Coronary artery (tissue), 2 donors: ENCODE measurements at places on chromosomes 7 and 10.

GRCh38 chr7:78703391-78703790 lies 750.1 kb downstream of the MAGI2 start:
- DNase-seq: no peak

DNA sequence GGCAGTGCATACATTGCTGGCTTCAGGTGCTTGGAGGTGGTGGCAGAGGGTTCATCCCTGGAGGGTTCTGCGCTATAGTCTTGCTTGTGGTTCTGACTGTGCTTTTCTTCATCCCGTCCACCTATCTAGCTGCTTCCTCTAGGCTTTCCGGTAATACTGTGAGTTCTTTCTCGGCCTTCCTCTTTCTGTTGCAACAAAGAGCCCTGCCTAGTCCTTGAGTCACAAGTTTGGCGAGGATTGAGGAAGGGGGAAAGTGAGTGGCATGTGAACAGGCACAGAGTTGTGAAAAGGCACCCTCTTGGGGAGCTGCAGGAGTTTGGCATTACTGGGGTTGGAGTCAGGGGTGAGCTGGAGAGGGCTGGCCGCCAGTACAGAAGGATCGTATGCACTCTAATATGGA lies 123.0 kb downstream of the SH2D4B start:
- no peak for DNase-seq

GRCh38 chr10:934746-935406 lies 3.4 kb upstream of the LARP4B start:
- no peak for DNase-seq

DNA sequence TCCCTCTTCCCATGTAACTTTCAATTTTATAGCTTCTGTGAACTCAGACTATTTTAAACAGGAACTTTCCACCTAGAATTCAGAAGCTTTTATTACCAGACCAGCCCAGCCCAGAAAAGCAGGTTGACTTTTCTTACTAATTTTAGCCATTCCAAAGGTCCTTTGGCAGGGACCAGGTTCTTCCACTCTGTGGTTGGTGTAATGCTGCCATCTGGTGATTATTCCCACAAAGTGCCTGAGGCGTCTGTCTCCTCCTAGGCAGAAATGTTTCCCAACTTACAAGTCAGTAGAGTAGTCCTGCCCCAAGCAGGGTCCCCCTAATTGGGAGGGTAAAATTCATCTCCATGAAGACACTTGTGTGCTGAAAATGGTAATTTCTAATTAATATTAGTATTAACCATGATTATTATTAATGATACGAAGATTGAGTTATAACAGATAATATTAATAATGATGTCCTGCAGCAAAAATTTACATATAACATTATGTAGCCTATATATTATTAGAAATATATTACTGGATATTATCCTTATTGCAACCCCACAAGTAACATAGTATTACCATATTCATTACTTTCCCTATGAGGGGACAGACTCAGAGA lies 53.0 kb upstream of the PPP1R17 start:
- no peak for DNase-seq

- DNase-seq: no peak
Measured at GRCh38 chr10:130282492-130283218, 146.5 kb downstream of the GLRX3 start.

DNA sequence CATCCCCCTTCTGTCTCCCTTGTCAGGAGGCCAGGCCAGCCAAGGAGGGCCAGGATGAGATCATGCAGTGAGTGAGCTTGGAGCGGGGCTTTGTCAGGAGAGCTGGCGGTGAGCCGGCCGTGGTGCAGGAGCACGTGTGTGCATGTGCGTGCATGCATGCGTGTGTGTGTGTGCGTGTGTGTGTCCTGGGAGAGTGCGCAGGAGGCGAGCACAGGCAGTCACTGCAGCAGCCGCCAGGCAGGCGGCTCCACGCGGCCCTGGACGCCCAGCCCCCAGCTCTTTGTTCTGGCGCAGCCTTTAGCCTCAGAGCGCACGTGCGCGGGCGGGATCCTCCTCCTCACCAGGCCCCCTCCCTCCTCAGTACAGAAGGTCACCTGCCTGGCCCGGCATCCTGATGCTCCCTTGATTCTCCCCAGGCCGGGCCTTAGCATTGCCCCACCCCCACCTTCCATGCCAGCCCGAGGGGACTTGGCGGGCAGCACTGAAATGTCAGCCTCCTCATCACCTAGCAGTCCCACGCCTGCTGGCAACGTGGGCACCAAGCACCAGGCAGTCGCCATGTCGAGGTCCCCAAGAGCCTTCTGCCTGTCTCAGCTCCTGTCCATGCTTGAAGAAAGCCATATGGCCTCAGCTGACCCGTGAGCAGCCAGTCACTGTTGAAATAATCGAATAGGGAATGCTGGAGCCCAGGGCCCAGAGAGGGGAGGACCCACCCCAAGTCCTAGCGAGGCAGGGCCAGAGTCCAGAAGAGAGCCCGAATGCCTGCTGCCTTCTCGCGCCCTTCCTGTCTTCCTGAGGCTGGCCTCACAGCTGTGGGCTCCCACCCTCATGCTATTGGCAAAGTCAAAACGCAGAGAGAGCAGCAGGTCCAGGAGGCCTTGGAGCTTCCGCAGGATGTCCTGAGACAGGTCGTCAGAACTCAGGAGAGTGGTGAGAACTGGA lies 125.9 kb upstream of the PPIF start:
- no peak for DNase-seq

DNA sequence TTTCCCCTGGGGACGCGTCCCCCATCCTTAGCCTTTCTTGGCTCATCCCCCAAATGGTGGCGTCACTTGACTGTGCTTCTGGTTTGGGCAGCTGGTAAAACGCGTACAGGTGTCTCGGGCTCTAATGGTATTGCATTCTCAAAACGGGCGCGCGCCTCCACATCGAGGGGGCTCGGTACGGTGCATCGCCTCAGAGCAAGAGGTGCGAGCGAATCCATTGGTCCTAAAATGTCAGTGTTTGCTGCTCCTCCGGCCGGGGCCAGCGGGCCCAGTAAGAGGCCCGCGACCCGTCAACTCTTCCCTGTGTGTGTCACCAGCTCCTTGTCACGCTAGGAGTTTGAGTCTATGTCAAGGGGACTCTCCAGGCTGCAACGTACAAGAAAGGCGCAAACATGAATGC lies 90.6 kb upstream of the SH2B2 start:
- no peak for DNase-seq

DNA sequence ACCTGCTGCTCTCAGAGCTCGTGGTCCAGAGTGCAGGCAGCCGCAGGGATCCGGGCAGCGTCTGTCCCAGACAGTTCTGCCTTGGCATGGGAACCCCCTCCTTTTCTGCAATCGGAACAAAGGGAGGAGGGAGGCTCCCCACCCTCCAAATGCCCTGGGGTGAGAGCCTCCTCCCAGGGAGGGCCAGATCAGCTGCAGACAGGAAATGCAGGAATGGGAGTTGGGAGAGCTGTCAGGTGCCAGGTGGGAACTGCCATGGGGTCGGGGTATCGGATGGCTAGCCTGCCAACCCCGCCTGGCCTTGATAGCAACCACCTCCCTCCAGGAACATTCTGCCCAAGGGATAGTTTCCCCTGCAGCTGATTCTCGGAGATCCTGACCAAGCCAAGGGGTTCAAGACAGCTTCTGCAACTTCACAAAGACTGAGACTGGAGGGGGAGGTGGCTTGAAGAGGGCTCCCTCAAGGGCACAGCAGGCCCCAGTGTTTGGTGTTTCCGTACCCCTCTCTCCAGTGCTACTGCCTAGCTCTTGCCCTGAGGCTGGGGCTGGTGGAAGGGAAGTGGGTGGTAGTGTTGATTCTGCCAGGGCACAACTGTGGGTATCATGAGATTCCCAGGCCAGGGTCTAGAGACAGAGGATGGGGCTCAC lies at the start of gene CALML5:
CALML5 (minus strand) TSS at position 78 of the 648 bp plus-strand sequence. CDS start 132 bp downstream, outside the sequence.
- DNase-seq: peak; percentile 61

DNA sequence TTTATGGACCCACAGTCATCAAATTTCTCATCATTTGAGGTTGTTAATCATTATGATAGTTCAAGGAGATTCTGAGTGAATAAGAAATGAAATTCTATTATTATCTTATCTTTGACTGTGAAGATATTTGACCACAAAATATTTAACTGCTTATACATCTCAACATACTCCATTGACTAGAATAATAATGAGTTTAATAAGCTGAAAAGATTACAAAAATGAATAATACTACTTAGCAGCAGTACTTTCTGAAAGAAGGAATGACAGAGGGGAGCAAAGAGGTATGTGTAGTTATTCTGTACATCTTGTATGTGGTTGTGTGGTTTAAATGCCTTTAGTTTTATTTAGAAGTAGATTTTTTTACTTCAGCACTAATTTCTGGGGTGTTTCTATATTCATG lies 214.2 kb downstream of the PRKG1 start:
- no peak for DNase-seq

DNA sequence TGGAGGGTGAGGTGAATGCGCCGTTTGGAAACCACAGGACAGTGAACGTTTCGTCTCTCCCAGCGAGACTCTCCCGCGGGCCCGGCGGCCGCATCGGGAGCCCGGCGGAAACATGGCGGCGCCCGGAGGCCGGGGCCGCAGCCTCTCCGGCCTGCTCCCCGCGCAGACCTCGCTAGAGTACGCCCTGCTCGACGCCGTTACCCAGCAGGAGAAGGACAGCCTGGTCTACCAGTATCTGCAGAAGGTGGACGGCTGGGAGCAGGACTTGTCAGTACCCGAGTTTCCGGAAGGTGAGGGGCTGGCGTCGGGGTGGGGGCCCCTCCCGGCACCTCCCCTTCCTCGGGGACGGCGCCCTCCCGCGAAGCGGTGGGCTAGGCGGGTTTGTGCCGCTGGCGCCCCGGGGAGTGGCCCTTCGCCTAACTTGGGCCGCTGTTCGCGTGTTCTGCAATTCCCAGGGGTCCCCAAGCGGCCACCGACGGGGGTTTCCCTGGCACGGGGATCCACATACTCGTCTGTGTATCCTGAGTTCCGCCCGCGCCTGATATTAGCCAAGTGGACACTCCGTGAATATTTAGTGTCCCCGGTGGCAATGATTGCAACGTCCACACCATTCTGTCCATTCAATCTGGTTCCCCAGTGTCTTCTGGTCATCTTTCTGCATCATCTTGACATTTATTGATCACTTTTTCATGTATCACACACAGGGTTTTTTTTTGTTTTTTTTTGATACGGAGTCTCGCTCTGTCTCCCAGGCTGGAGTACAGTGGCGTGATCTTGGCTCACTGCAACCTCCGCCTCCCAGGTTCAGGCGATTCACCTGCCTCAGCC lies 514 bp downstream of the NHLRC2 start:
- DNase-seq: peak; percentile 71

DNA sequence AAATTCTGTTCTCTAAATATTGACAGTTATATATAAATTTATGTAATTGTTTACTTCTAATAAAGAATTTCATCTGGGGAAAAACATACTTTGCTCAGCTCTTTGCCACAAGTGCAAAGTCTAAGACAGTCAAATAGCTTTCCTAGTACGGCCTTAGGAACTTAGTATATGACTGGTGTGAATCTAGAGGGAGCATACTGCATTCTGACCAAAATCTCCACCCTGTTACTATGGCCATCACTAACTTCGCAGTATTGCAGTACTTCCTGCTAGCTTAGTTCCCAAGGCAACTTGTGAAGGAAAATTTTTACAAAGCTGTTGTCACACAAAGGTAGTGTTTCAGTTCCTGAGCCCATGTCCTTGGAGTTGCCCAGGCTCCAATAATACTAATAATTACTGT lies 181.5 kb downstream of the CFTR start:
- DNase-seq: no peak

DNA sequence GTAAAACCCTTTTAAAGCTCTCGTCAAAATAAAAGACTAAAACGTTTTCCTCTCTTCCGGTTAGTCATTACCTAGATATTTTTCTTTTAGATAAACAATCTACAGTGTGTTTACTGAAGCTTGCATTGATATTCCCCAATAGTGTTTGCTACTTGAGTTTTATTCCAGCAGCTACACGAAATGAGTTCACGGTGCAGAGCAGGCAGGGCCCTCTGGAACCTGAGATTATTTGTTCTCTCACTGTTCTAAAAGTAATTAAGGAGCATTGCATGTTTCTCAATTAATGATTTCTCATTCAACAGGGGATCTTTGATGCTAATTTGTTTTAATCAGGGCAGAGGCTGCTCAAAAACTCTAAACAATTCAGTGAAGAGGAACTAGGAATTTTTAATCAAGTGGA lies 319.7 kb downstream of the GFRA1 start:
- DNase-seq: no peak

DNA sequence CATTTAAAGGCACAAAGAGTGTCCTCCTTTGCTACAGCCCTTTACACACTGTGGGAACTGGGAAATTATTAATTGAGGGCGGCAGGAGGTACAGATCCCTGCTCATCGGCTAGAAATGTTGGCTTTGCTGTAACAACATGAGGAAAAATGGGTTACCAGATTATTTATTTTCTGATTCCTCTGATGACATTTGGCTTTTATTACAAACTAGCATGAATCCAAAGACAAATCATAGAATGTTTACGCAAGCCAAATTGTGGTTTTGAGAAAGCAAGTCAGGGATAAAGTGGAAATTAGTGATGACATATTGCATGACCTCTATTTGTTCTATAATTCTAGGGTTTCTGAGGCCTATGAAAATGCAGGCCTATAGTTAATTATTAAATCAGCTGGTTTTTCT lies 126.1 kb upstream of the TMEM196 start:
- no peak for DNase-seq

GRCh38 chr7:150451833-150452461 lies 1.5 kb downstream of the GIMAP8 start:
- DNase-seq: no peak

- no peak for DNase-seq
Measured at GRCh38 chr10:131154306-131155025, 157.1 kb downstream of the TCERG1L start.

DNA sequence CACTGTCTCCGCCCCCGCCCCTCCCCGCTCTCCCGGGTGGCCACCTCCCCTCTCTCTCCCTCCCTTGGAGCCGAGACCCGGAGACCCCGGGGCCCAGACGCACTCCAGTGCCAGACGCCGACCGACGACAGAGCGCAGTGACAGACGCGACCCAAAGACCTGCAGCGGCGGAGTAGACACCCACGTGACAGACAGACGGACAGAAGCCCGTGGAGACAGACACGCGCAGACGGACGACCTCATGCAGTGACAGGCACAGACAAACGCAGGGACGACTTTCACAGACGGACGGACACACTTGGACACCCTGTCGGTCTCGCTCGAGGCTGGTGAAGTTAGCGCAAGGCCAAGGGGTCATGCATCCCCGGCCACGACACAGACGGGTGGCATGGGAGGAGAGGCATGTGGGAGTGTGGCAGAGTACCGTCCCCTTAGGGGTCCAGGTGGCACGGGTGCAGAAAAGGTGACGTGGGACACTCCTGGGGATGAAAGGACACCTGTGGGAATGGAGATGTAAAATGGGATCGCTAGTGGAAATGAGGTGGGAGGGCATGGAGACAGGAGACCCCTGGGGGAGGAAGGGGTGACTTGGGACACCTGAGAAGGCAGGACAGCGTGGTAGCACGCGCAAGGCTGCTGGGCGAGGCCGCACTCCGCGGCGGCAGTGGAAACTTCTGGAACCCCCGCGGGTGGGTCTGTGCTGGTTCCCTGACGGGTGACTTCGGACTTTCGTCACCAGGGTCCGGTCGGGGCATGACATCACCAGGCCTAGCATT lies 456 bp upstream of the ACHE start:
- DNase-seq: no peak

- no peak for DNase-seq
Measured at GRCh38 chr7:26372704-26373103, 81.0 kb downstream of the SNX10 start.

GRCh38 chr10:95406651-95407280 lies 116.0 kb upstream of the PDLIM1 start:
- DNase-seq: peak; percentile 89

GRCh38 chr10:33955676-33956075 lies 621.2 kb upstream of the NRP1 start:
- no peak for DNase-seq

- DNase-seq: no peak
Measured at GRCh38 chr7:42877862-42878261, 34.0 kb downstream of the C7orf25 start.

GRCh38 chr10:5776136-5776880 lies 36.9 kb downstream of the GDI2 start:
- no peak for DNase-seq

- no peak for DNase-seq
Measured at GRCh38 chr10:95691281-95691680, 2.4 kb downstream of the TCTN3 start.
